ENCODE measurements at places on chromosomes 2 and 18.

GRCh38 chr2:219506153-219506801 is 7.6 kb downstream of the GMPPA start:
- DNase-seq = no peak

- DNase-seq = peak; percentile 0
These were observed 978.4 kb upstream of the KLHL29 start for GRCh38 chr2:22406625-22407024.

DNA sequence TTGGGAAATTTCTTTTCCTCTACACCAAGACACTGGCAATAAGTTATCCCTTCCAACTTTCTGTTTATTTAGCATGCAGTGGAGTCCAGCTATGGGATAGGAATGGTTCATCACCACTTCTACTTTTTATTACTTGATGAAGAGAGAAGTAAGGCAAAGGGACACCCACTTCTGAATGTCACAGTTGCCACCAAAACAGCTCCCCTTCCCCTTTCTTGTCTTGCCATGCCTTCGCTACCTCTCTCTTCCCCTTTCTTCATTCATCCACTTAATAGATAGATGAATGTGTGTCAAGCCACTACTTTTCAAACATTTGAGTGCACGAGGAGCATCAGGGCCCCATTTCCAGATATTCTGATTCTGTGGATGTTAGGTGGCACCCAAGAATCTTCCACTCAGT is 59.6 kb downstream of the KCTD18 start:
- DNase-seq = peak; percentile 29

- no peak for DNase-seq
These were observed 24.1 kb upstream of the SP3 start for GRCh38 chr2:173989160-173989883.

- DNase-seq = no peak
These were observed 157.3 kb downstream of the CDCA7 start for GRCh38 chr2:173511942-173512341.

Measured in inflammatory macrophage treated with lipopolysaccharide for 1 hour (primary cell).